Occipital lobe (tissue), 3 donors: ENCODE measurements at places on chromosomes 7 and 10. TPM values are rescaled to one million over a fixed set of nuclear protein-coding genes. Genes with fewer than 3 reads are reported as not detected.

DNA sequence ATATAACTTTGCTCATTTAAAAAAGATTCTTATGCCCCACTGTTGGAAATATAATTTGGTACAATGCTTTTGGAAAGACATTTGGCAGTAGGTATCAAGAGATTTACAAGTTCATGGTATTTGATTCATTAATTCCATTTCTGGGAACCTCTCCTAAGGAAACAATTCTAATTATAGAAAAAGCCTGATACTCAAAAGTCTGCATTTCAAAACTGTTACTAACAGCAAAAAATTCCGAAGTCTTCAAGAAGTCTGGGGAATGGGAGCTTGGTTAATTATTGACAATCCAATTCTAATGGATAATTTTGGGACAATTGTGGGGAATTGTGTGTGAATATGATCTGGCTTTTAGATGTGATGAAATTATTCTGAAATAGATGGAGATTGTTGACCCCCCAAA lies 59.6 kb downstream of the HDAC9 start:
- DNase-seq = no peak

DNA sequence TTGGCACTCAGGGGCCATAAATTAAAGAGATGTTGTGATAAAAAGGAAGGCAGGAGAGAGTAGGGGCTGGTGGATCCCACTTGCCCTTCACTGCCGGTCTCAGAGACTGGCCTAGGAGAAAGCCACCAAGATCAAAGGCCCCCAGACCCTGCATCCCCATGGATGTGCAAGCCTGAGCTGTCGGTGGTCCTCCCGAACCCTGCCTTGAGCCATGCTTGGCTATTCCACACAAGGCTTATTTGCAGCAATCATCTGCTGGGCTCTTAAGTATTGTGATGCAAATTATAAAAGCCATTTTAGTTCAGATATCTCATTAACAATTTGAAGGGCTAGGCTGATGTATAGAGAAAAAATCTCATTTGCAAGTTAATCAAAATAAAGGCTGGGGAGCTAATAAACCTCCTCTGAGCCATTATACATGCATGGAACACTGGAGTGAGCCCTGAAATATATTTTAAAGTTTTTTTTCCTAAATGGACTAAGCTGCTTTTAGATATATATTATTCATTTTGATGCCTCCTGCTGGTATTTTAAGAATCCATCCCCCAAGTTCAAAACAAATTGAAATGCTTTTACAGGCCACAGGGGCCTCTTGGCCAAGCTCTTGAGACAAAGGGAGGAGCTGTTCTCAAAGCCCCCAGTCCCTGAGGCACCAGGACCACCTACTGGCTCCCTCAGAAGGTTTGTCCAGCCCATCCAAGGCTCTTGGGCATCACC lies 28.1 kb downstream of the OAT start:
- DNase-seq = no peak

GRCh38 chr10:7255517-7255916 lies 155.3 kb downstream of the SFMBT2 start:
- DNase-seq = no peak

The STAMBPL1 gene
- 7.8 TPM for total RNA-seq

The WEE2 gene
- total RNA-seq = 0.16 TPM
